ENCODE measurements at places on chromosomes 11 and 22.

- DNase-seq = peak; percentile 99
These were observed 64.1 kb downstream of the C11orf87 start for GRCh38 chr11:109486129-109486528.

GRCh38 chr11:47510209-47510608 is 42.7 kb downstream of the CELF1 start:
- DNase-seq = no peak

- DNase-seq = no peak
These were observed 11.3 kb downstream of the LMO1 start for GRCh38 chr11:8252388-8252787.

- no peak for DNase-seq
These were observed 1.8 kb upstream of the CHADL start for GRCh38 chr22:41242396-41243117.

GRCh38 chr11:58576887-58577471 is 1.3 kb upstream of the LPXN start:
- no peak for DNase-seq

GRCh38 chr11:129075757-129076156 is 116.4 kb downstream of the ARHGAP32 start:
- no peak for DNase-seq

Measured in NCI-H2081 treated with DMSO at 0.1 percent for 48 hours (cell line).